Psoas muscle (tissue), 8 donors: ENCODE measurements at places on chromosomes 4 and X. TPM values are rescaled to one million over a fixed set of nuclear protein-coding genes. Genes with fewer than 3 reads are reported as not detected.
A peak's percentile ranks its signal among the peaks of the same experiment; 100 is the strongest.

- no peaks in the 10 kb centered on the region for H3K36me3 ChIP-seq
- H3K27me3 ChIP-seq: no peaks in the 10 kb centered on the region
- no peak overlapping the region for H3K27ac ChIP-seq
- no peaks in the 10 kb centered on the region for H3K4me1 ChIP-seq
- no peak overlapping the region for H3K4me3 ChIP-seq
Observed at GRCh38 chr4:149933883-149934282, 118.2 kb upstream of the IQCM start.

- H3K27me3 ChIP-seq: no peaks in the 10 kb centered on the region
- no peaks in the 10 kb centered on the region for H3K4me1 ChIP-seq
- no peak overlapping the region for H3K4me3 ChIP-seq
Observed at GRCh38 chrX:97854086-97854485, 970.4 kb downstream of the RPA4 start.

DNA sequence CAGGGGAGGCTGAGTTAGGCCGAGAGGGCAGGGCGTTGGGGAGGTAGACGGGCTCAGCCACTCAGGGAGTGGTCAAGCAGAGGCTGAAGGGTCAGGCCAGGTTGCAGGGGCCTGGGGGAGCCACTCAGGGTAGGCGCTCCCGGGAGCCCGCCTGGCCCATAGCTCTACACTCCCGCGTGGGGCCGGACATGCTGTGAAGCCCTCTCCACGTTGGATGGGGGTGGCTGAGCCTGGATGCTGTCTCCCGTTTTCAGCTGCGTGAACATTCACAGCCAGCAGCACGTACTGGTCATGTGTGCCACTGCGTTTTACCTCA, 14.0 kb upstream of the MSANTD1 start:
- no peaks in the 10 kb centered on the region for H3K4me1 ChIP-seq
- peaks cover 96% of the 10 kb centered on the region for H3K36me3 ChIP-seq
- H3K27ac ChIP-seq: no peak overlapping the region
- H3K27me3 ChIP-seq: no peaks in the 10 kb centered on the region
- DNase-seq: no peak

GRCh38 chrX:64976673-64977040, 407 bp upstream of the ZC4H2 start:
- H3K27ac ChIP-seq: no peak overlapping the region
- no peaks in the 10 kb centered on the region for H3K4me1 ChIP-seq
- peak overlapping the region; percentile 74 for H3K4me3 ChIP-seq
- H3K27me3 ChIP-seq: no peaks in the 10 kb centered on the region

GRCh38 chrX:68695206-68695845, 47.9 kb downstream of the STARD8 start:
- H3K4me1 ChIP-seq: peaks cover 16% of the 10 kb centered on the region
- no peak for DNase-seq
- no peaks in the 10 kb centered on the region for H3K27me3 ChIP-seq
- no peaks in the 10 kb centered on the region for H3K36me3 ChIP-seq

DNA sequence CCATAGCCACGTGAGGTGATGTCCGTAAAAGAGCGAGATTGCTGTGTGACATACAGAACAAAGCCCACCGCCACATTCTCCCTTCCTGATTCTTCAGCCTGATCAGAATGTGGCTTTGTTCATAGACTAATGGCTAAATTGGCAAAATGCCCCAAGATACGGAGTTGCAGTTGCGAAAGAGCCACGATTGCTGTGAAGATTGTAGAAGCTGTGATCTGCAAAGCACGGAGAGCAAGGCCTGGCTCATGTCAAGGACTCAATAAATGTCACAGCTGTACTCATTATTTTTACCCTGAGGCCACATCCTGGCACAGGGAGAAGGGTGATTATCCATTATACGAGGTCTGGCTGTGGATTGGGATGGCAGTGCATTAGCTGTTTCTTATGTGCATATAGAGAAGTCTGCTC, 34.2 kb downstream of the ARSD start:
- H3K27me3 ChIP-seq: no peaks in the 10 kb centered on the region
- no peaks in the 10 kb centered on the region for H3K36me3 ChIP-seq
- H3K4me3 ChIP-seq: no peak overlapping the region
- H3K4me1 ChIP-seq: no peaks in the 10 kb centered on the region

GRCh38 chr4:184575306-184575705, 73.9 kb downstream of the CASP3 start:
- no peak overlapping the region for H3K27ac ChIP-seq
- no peaks in the 10 kb centered on the region for H3K4me1 ChIP-seq
- no peaks in the 10 kb centered on the region for H3K27me3 ChIP-seq
- no peak for DNase-seq
- no peaks in the 10 kb centered on the region for H3K36me3 ChIP-seq
- no peak overlapping the region for H3K4me3 ChIP-seq

- no peaks in the 10 kb centered on the region for H3K27me3 ChIP-seq
- no peak for DNase-seq
- no peak overlapping the region for H3K27ac ChIP-seq
- no peaks in the 10 kb centered on the region for H3K4me1 ChIP-seq
Observed at GRCh38 chr4:117400039-117400835, 314.9 kb upstream of the TRAM1L1 start.

- no peak overlapping the region for H3K27ac ChIP-seq
- peaks cover 4% of the 10 kb centered on the region for H3K27me3 ChIP-seq
- H3K36me3 ChIP-seq: no peaks in the 10 kb centered on the region
- no peak overlapping the region for H3K4me3 ChIP-seq
- no peaks in the 10 kb centered on the region for H3K4me1 ChIP-seq
Observed at GRCh38 chrX:10288373-10288975, 131.7 kb downstream of the CLCN4 start.

DNA sequence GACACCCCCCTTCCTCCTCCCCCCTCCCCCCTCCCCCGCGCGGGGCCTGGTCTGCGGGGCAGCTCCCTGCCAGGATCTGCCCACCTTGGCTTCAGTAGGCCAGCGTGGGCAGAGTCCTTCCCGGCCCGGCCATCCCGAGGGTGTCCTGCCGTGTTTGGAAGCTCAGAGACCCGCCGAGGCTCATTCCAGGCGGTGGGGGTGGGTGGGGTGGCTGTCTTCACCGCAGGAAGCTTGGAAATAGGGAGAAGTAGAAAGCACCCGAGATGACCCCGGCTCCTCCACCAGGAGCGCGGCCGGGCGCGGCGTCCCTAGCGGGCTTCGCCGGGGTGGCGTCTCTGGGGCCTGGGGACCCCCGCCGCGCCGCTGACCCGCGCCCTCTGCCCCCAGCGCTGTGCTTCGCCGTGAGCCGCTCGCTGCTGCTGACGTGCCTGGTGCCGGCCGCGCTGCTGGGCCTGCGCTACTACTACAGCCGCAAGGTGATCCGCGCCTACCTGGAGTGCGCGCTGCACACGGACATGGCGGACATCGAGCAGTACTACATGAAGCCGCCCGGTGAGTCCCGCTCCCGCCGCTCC, 1.6 kb downstream of the NAT8L start:
- peak overlapping the region; percentile 57 for H3K4me3 ChIP-seq
- H3K36me3 ChIP-seq: no peaks in the 10 kb centered on the region
- peaks cover 12% of the 10 kb centered on the region for H3K27me3 ChIP-seq
- H3K4me1 ChIP-seq: peaks cover 4% of the 10 kb centered on the region

GRCh38 chr4:142348613-142349021, 497.5 kb downstream of the INPP4B start:
- H3K36me3 ChIP-seq: no peaks in the 10 kb centered on the region
- H3K27ac ChIP-seq: no peak overlapping the region

- H3K27ac ChIP-seq: no peak overlapping the region
- DNase-seq: no peak
- H3K27me3 ChIP-seq: no peaks in the 10 kb centered on the region
- no peaks in the 10 kb centered on the region for H3K36me3 ChIP-seq
Observed at GRCh38 chrX:129043138-129043537, 480.2 kb downstream of the SMARCA1 start.

DNA sequence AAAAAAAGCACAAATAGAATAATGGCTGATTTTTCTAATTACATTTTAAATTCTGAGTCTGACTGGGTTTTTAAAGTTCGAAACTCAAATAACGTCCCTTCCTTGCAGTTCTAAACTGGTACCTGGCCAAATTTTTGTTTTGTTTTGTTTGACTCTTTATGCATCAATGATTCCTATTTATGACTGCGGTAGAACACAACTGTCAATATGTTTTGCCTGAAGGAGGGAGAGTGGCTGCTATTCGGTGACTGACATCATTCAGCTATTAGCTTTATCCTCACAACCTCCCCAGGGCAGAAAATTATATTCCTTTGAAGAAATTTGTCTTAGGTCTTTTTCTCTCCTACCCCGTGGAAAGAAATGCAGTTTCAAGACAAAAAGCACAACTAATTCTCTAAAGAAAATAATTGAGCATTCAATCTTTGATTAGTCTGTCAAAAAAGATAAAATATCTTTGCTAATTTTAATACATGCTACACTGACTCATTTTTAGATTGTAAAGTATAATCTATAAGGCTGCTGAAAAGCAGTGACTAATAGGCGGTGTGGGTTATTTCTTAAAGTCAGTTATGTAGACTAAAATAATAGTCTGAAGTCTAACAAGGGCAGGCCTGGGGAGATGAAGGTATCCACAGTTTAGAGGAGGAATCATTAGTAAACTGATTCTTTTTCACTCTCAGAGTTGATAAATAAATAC, 61.9 kb downstream of the TMEM150C start:
- no peak for DNase-seq
- H3K4me1 ChIP-seq: no peaks in the 10 kb centered on the region
- no peak overlapping the region for H3K27ac ChIP-seq
- no peak overlapping the region for H3K4me3 ChIP-seq
- H3K36me3 ChIP-seq: no peaks in the 10 kb centered on the region
- H3K27me3 ChIP-seq: no peaks in the 10 kb centered on the region

The FGFR3 gene
- 0.22 TPM for total RNA-seq

The ABCB7 gene
- total RNA-seq: 23.6 TPM

The NAA11 gene
- total RNA-seq: not detected

The ODAPH gene
- not detected for total RNA-seq

The F9 gene
- not detected for total RNA-seq

The FAM9A gene
- not detected for total RNA-seq

The NLRP2B gene
- not detected for total RNA-seq
